ENCODE measurements at places on chromosomes 7 and 10.

GRCh38 chr7:155928583-155928982 is 116.3 kb upstream of the SHH start:
- DNase-seq, result no peak

DNA sequence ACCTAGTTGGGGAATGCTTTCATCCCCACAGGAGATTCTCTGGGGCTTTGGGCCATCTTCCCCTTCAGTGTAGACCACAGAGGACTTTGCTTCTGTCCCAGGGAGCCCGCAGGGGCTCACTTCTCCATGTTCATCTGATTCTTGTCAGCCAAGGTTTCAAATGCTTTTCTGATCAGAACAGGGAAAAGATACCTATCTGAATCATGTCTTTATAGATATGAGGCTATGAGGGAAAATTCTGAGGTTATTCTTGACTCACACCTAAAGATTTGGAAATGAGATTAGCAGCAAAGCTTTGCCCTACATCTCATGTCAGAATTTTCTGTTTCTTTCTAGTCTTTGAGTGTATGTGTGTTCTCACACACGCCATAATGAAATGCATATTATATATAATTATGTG is 53.3 kb downstream of the FIGNL1 start:
- DNase-seq, result no peak

DNA sequence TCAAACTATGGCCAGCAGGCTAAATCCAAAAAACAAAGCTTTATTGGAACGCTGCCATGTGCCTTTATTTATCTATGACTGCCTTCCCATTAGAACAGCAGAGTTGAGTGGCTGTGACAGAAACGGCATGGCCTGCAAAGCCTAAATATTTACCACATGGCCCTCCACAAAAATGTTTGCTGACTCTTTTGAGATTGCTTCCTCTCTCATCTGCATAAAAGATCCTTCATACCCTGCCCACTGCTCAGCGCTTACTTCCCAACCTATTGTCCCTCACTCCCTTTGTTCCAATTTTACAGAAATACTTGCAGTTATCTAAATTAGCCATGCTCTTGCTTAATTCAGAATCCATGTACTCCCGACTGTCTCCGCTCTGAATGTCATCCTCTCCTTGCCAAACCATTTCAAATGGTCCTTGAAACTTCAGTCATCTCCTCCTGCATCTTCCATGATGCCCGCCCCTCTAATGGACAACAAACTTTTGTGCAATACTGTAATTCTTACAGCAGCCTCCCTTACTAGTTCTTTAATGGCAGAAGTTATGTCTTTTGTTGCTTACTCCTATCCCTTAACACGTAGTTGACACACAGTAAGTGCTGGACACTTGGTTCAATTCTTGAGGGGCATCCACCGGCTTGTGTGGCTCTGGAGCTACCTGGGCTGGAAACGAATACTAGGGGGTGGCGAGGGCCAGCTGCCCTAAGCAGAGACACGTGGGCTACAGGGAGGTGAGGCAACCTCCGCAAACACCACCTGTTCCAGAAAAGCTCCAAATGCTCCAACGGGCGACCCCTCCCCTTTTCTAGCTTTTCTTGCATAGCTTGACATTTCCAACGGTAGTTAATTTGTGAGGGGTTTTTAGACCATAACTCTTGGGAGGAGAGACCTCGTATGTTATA is 832 bp downstream of the XRCC2 start:
- no peak for DNase-seq

DNA sequence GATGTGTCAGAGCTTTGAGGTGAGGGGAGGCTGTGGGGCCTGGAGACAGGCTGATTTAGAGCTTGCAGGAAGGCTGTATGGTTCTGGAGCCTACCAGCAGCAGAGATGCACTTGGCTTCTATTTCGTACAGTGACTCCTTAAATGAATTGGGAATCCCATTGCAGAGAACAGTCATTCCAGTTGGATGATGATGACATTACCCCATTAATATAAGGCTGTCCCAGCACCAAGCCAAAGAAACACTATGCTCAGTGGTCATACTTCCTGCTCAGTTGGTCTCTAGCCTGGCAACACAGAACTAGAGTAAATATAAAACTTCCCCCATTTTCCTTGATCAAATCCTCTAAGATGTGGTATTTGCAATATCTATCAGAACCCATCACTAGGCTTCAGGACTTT is 5.7 kb upstream of the CLEC5A start:
- no peak for DNase-seq

DNA sequence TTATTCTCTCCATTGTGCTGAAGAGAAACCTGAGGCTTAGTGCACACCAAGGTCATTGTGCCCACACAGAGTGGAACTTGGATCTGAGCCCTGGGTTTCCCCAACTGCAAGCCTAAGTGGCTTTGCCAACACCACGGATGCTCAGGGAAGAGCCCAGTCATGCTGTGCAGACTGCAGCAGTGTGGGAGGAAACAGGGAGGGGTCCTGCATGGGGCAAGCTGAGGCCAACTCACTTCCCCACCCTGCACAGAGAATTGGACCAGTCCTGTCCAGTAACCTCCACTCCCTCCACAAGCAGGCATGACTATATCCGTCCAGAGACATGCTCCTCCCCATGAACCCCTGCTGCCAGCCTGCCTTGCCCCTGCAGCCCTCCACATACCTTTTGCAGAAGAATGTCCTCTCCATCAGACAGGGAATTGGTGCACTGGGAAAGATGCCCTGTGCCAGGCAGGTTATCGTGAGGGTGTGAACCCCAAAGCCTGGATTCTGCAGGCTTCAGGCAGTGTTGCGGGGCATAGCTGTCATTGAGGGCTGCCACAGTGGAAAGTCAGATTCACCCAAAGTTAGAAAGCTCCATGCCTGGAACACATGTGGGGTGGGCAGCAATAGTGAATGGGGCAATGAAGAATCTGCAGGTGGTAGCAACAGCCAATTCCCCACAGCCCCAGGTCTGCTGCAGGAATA is 44.9 kb downstream of the DRGX start:
- DNase-seq, result no peak

DNA sequence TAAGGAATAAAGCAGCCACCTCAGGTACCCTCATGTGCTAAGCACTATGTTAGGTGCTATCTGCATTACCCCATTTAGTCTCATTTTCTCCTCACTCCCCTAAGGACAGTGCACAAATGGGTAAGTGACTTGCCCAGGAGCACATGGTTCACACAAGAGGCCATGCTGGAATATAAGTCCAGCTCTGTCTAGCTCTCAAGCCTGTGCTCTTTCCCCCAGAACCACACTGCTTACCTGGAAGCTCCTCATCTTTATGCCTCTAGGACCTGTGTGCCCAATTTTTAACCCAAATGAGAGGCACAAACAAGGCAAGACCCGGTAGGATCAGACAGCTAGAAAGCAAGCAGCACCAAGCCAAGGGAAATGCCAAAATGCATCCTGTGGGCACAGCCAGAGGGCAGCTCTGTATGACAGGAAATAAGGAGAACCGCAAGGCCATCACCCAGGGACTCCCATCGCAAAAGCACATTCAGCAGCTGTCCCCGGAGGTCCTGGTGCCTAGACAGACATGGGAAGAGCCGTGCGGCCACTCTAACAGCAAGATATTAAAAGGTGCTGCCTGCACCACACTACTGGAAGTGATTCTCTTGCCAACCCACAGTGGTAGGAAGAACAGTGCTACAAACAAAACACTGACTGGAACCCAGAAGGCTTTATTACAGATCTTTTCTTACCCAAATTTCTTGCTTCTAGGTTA is 88.1 kb downstream of the GSAP start:
- no peak for DNase-seq

GRCh38 chr10:35192645-35193249 is 66.1 kb downstream of the CREM start:
- DNase-seq, result no peak

- no peak for DNase-seq
Measured at GRCh38 chr10:14605231-14605925, 169.3 kb downstream of the FAM107B start.

- no peak for DNase-seq
Measured at GRCh38 chr7:16422917-16423316, 1.6 kb upstream of the CRPPA start.

DNA sequence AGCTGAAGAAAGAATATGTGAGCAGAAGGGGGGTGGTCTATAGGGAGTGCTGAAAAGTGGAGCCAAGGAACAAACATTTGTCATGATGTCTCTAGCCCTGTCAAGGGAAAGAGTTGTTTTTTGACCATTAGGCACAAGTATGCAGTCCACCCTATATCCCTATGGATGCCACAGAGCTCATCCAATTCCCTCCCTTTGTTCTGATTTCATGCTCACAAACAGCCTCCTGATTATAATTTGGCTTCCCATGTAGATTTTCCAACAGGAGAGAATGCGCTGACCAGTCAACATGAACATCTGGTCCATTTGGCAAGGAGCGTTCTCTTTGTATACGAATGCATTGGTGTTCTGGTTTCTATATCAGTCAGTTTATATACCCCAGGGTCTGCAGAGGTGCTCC is 12.1 kb upstream of the CEP41 start:
- no peak for DNase-seq

Data from NCI-H187 treated with DMSO at 0.1 percent for 48 hours (cell line).